ENCODE measurements at places on chromosomes 6 and 20.

DNA sequence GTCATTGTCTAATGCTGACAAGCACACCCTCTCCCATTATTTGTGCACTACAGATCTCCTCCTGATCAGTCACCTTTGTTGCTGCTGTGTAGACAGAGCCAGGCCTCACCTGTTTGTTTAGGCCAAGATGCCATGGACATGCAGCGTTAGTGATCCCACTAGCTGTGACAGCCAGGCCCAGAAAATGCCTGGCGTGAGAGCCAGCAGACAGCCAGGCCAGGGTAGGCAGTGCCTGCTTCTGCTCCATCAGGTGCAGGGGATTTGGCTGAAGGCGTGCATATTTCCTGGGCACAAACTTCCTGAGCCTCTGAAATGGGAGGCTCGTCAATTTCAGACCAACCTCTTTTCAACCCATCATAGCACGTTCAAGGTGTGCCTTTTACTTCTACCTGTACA is 27.3 kb downstream of the MANBAL start:
- no peak for DNase-seq

DNA sequence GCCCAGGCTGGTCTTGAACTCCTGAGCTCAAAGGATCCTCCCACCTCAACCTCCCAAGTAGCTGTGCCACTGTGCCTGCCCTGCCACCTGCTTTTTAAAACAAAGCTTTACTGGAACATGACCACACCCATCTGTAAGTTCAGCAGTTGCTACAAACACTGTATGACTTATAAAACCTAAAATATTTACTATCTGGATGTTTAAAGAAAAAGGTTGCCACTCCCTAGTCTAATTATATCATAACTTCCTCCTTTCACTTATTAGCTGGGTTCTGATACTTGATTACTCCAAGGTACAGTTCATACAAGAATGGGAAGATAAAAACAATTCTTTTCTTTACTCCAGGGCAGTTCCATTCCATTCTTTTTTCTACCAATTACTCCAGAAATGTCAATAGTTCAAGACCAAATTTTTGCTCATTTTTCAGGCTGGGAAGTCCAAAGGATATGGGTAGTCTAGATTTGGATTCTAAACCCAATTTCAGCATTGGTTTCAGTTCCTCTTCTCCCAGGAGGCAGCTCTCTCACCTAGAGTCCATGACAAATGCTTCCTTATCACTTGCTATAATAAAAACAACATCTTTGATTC is 63.1 kb downstream of the SEC63 start:
- DNase-seq, result no peak

GRCh38 chr20:58070664-58071196 is 157.7 kb downstream of the ANKRD60 start:
- DNase-seq, result no peak

- DNase-seq, result no peak
Measured at GRCh38 chr6:35188886-35189285, 24.9 kb upstream of the SCUBE3 start.
